Endothelial cell (in vitro differentiated cells): ENCODE measurements at places on chromosomes 3 and 15.
A peak's percentile ranks its signal among the peaks of the same experiment; 100 is the strongest.

DNA sequence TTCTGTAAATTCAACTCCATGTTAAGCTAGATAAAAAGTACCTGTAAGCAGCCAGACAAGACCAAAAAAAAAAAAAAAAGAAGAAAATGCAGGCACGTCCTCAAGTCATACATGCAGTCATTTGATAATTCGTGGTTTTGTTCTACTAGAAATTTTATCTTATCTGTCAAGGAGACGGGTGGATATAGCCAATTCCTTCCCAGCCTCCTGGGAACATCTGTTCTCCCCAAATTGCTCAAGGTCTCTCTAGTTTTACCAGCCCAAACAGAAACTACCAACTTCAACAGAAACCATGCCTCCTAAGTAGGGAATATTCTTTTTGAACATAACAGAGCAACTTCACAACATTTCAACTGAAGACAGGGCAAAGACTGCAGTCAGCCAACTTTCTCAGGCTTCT, 19.5 kb downstream of the RYK start:
- no peak for DNase-seq

GRCh38 chr3:159236321-159236720, 434.5 kb downstream of the MFSD1 start:
- DNase-seq: no peak

GRCh38 chr3:149010504-149010951, 19.2 kb downstream of the GYG1 start:
- no peak for DNase-seq

GRCh38 chr3:81497572-81498251, 263.7 kb downstream of the GBE1 start:
- DNase-seq: no peak

DNA sequence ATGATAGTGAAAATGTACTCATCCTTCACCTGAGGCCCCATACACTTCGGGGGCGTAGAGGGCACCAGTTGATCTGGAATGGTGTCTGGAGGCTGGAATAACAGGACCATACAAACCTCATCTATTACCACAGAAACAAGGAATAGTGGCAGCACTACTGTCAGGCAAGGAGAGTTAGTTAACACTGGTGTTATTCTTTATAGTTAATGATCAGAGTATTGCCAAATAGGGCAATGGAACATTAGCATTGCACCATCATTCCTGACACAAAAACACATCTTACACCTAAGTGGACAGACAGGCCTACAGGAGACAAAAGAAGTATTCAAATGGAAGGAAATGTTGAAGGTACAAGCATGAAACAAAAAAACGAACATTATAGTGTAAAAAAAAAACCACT, 137.0 kb upstream of the UBP1 start:
- no peak for DNase-seq

DNA sequence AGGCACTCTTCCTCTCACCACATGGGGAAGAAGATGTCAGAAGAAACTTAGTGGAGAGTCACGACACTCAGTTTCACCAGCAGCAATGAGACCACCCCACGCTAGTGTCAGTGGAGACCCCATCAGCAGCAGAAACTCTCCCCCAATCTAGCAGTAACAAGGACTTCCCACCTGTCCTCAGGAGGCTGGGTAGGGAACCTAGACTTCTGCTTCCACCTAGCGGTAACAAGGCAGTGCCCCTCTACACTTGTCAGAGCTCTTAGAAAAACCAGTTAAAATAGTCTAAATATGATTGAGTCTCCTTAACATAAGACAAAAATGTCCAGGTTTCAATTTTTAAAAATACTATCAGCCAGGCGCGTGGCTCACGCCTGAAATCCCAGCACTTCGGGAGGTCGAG, 57.3 kb downstream of the TRAT1 start:
- no peak for DNase-seq

GRCh38 chr3:194339840-194340239, 11.3 kb downstream of the CPN2 start:
- no peak for DNase-seq

GRCh38 chr3:14555835-14556234, 15.7 kb upstream of the GRIP2 start:
- no peak for DNase-seq

- no peak for DNase-seq
Observed at GRCh38 chr3:18177271-18177670, 247.9 kb downstream of the SATB1 start.

DNA sequence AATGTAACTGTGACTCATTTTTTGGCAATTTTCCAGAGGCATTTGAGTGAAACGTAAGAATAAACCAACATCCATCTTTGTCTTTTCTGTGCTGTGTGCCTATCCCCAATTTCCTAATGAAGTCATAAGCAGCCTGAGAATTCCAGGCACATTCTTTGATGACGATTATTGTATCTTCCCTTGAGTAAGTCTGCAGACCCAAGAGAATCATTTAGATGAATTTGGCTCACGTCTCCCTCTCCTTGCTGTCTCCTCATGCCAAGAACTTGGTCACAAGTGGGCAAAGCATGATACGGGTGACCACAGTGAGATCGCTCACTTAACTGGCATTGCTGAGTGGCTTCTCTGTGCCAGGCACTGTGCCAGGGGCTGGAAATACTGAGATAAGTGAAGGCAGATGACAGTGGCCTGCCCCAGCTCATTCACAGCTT, 384.5 kb upstream of the IL12A start:
- DNase-seq: no peak

DNA sequence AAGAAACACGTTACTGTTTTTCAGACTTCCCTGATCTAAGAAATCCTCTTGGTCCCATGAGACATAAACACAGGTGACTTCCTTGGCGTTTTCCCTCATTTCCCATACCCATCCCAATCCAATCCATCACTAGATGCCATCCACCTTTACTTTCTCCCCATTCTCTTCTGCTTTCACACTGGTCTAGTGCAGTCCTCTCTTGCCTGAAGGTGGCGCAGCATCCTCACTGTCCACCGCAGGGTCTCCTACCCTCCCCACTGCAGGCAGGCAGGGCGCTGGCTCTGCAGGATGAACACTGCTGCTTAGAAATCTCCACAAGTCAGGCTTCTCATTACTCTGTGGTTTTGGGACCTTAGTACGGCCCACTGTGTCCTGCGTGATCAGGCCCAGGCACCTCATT, 58.2 kb downstream of the RAB7A start:
- peak; percentile 63 for DNase-seq

DNA sequence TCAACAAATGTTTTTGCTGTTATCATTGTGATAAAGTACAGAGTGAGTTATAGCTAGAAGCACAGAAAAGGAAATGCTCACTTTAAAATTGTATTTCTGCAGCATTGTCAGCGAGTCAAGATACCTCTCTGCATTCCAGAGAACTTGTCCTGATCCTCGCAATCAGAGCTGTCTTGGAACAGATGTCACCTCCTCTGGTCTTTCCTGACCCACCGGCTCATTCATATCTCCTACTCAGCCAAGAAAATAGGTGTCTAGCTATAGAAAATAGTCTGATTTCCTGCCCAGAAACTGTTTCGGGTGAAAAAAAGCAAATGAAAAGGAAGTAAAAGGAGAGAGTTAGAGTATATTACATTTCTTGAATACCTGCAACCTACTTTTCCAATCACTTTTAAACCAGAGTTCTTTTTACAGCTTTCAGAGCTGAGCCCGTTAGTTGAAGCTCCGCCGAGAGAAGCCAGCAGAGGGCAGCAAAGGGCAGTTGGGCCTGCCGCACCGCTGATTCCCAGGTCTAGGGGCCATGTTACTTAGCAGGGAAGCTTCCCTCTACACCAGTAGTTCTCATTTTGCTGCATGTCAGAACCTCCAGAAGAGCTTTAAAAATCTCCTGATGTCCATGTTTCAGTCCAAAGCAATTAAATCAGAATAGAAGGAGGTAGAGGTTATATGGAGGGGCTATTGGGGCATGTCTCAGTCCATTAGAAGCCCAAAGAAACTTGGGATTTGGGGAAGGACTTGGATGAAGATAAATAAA, 185.7 kb upstream of the THRB start:
- peak; percentile 81 for DNase-seq

DNA sequence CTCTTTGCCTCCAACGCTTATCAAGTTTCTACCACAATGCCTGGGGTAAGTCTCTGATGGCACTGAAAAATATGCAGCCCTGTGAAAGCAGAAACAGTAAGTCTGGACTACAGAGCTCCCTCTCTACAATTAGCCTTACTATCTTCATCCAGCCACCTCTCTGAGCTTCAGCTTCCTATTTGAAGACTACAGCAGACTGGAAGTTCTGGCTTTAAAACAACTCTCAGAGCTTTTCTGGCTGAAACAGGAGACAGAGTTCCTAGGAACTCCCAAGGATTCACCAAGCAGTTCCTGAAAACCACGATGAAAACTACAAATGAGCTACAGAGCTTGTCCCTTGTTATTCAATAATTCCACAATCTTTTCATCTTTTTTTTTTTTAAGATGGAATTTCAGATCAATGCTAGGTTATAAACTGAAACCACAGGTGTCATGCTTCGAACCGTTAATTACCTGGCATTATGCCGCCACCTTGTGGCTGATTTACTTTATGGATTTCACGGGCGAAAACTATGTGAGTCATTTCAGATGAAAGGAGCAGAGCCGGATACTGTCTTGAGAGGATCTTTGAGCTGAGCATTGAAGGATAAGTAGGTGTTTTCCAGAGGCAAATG, 3.9 kb downstream of the CRYGS start:
- DNase-seq: peak; percentile 75
